ENCODE measurements at places on chromosomes 13 and 19.

DNA sequence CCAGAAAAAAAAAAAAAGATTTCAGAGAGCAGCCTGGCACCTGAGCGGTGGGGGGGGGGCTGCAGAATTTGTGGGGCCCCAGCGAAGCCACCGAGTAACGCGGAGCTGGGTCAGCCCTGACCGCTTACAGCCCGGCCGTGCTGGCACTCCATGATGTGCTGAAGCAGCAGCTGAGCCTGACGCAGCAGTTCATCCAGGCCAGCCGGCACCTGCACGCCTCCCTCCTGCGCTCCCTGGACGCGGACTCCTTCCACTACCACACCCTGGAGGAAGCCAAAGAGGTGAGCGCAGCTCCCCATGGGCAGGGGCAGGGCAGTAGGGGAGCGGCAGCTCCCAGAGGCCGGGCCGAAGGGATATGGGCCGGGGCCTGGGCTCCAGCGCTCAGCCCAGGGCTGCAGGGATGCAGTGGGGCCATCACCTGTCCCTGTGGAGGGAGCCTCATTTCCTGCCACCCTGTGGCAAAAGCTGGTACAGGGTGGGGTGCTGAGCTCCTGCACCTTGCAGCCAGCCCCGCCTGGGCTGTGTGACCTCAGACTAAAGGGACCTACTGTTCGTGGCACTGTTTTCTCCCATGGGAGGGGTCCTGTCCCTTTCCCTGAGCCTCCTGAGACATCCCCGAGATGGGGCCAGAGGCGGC lies 18.3 kb downstream of the C19orf44 start:
- no peak for DNase-seq

DNA sequence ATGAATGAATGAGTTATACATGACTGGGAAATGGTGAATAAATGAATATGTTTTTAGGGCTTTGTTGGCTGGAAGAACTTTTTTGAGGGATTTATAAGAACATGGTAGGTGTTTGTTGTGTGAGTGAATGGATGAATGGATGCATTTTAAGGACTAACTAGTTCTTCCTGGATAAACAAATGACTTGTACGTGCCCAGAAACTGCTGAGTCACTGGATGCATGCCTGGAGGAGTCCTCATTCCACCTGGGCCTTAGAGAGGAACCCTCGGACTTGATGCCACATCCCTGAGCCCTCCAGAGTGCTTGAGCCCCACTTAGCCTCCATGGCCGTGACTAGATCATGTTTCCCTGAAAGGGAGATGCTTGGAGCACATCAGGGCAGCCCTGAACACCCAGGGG lies 153.4 kb downstream of the DPF1 start:
- DNase-seq: no peak

GRCh38 chr13:44523146-44524015 lies 52.7 kb downstream of the TSC22D1 start:
- DNase-seq: peak; percentile 63

- peak; percentile 70 for DNase-seq
Measured at GRCh38 chr19:17743874-17744580, 7.2 kb upstream of the FCHO1 start.

DNA sequence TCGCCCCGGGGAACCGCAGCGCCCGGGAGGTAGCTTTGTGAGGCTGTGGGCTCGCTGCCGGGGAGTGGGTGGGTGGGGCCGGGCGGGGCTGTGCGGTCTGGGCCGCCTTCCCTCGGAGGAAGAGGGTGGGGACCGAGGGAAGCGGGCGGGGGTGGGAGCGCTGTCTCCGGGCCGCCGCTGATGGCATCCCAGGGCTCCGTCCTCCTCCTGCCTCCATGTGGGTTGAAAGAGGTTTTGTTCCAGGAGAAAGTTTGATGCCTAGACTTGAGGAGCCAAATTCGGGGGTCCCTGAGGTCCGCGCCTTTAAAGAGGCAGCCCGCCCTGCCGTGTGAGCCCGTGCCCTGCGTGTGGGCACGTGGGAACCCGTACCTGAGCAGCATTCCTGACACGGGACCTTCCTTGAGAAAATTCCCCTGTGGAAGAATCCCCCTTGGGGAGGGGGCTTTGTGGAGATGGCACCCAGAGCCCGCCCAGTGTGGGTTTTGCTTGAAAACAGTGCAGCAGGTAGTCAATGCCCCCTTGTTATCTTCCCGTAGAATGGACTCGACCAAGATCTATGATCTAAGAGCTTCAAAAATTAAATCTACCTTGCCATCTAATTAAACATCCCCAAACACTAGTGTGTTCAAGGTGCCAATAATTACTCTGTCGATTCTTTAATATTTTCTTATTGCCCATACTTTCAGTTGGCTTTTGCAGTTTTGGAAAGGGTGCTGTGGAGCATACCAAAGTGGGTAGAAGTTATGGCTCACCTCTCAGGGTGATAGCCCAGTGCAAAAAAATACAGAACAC lies 107.8 kb downstream of the RXFP2 start:
- DNase-seq: no peak

DNA sequence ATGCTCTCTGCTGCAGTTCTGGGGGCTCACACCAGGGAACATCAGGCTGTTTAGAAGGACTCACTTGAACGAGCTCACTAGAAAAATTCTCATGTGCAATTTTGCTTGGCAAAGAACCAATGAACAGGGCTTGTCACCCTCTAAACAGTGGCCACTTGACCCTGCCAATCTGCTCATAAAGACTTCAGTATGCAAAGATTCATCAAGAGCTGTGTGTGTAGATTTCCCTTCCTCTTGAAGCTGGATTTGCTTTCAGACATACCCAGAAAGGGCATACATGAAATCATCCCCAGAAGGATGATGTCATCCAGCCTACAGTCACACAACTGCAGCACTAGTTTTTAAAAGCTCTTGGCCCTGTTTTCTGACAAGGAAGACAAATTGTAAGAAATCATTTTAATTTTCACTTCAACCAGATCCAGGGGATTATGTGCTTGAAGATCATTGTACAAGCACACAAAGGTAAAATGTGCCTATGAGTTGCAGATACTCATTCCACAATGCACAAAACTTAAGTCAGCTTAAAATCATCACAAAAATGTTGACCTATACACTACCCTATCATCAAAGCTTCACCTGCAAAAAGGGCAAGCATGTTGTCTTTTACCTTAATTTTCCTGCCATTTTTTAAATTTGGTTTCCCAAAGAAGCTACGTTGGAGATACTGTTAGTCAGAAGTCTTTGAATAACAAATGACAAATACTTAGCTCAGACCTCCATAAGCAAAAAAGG lies 5.2 kb upstream of the STK24 start:
- DNase-seq: peak; percentile 46
